ENCODE measurements at places on chromosomes 1 and 21.
A peak's percentile ranks its signal among the peaks of the same experiment; 100 is the strongest.

DNA sequence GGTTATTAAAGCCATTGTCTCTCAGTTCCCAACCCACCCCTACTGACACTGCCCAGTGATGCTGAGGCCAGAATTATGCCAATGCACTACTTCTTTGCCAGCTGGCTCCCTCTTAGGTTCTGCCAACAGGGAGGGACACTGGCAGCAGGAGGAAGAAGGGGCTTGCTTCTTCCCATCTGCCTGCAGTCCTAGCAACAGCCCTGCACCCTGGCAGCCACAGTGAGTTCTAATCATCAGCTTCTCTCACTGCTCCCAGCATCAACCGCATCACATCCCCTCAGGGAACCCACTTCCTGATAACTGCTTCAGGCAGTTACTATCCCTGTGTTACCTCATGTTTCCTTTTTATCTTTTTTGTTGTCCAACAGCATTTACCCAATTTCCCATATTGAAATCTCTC lies 86.2 kb downstream of the UBR4 start:
- DNase-seq = no peak

GRCh38 chr1:163071405-163072255 lies 2.5 kb downstream of the RGS4 start:
- DNase-seq = no peak

GRCh38 chr1:204286831-204287421 lies 72.8 kb downstream of the PLEKHA6 start:
- DNase-seq = no peak

GRCh38 chr1:230849451-230850224 lies 18.7 kb downstream of the C1orf198 start:
- DNase-seq = no peak

DNA sequence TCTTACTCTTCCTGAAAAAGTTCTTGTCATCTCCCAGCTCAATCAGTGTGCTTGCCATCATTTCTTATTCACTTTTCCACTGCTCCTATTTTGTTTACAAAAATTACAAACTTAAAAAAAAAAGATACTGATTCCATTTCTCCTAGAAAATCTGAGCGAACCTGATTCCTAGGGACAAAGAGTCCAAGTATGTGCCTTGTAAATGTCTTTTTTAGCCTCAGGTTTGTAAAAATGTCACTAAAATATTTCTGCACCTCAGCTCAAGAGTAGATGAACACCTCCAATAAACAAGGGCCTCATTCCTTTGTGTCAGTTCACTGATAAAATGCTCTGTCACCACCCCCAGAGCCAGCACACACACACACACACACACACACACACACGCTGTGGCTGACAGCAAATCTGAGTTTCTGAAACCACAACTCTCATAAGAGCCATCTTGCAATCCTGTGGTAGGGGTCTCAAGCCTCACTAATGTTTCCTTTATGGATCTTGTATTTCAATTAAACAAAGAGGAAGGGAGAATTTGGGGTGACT lies 299.2 kb downstream of the PBX1 start:
- no peak for DNase-seq

DNA sequence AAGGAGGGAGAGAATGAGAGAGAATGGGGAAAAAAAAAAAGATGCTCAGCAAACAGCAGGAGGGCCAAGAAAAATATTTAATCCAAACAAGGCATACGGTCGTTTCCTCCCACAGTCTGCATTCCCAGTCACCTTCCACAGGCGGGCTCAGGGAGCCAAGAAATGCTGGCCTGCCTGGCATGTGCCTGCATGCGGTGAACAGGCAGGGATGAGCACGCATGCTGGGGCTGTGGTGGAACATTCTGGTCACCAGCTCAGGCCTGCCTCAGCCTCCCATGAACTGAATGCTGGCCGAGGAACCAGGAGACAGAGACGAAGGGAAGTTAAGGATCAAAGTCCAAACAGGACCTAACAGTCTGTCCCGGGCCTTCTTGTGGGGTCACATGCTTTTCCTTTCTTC lies 335.3 kb downstream of the ASTN1 start:
- no peak for DNase-seq

DNA sequence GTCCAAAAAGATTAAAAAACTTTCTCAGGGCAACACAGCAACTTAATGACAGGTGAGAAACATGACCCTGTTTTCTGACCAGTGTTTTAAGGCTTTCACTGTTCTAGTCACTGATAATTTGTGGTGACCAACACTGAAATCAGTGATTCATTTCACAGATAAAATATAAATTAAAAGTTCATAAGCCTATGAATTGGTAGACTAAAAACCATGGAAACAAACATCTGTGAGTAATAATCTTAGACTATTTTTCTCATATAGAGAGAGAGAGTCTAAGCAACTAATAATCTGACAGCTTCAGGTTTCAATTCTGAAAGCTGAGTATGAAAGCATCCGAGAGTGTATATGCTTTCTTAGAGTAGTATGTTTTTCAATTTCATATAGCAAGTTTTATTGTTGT lies 536.9 kb downstream of the ADGRL2 start:
- no peak for DNase-seq

DNA sequence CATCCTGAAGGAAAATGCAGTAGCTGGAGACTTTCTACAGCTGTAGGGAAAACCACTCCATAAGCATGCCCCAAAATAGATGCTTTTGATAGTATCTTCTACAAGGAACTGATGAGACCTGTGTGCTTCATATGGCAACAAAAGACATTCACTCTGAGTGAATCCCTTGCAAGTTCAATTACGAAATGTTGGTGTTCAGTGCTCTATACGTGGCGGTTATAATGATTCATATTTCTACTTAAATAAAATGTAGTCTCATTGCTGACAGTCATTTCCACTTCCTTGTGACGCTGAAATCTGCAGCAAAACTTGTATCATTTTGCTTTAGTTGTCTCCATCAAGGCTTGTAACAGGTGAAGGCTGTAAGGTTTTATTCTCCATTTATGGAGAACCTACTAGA lies 20.6 kb downstream of the TOR1AIP2 start:
- DNase-seq = no peak

- no peak for DNase-seq
Measured at GRCh38 chr1:247824023-247824422, at the start of gene OR14A16. Gene OR14A16 (minus strand): TSS chr1:247824119. CDS start chr1:247815729, 8,390 bp downstream.

DNA sequence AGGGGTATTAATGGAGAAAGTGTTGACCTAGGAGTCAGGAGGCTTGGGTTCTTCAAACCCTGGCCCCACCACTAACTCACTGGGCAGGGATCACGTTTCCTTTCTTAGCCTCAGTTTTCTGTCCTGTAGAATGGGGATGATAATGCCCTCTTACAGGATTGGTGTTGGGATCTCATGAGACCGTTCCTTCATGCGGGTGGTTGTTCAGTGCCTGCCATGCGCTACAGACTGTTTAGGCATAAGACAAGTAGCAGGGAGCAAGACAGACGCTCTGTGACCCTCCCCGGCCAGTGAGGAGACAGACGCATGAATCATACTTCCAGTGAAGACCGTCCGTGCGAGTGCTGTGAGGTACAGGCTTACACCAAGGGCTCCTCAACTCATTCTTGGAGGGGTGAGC lies 81.7 kb downstream of the MAN1C1 start:
- DNase-seq = no peak

DNA sequence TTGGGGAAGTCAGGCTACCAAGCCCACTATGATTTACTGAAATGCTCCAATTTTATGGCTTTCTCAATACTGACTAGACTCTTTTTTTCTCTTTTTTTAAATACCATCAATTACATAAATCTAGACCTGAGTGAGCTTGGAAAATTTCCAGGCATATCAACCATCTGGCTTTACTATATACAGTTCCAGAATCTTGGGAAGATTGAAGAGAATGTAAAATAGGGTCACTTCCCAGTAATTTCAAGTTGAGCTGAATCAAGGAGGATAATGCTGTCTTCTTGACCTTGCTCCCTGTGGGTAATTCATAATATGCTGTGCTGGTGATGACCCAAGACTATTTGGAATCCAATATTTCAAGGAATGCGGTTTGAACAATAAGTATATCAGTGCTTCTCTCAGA lies 108.1 kb downstream of the MAP3K21 start:
- no peak for DNase-seq

DNA sequence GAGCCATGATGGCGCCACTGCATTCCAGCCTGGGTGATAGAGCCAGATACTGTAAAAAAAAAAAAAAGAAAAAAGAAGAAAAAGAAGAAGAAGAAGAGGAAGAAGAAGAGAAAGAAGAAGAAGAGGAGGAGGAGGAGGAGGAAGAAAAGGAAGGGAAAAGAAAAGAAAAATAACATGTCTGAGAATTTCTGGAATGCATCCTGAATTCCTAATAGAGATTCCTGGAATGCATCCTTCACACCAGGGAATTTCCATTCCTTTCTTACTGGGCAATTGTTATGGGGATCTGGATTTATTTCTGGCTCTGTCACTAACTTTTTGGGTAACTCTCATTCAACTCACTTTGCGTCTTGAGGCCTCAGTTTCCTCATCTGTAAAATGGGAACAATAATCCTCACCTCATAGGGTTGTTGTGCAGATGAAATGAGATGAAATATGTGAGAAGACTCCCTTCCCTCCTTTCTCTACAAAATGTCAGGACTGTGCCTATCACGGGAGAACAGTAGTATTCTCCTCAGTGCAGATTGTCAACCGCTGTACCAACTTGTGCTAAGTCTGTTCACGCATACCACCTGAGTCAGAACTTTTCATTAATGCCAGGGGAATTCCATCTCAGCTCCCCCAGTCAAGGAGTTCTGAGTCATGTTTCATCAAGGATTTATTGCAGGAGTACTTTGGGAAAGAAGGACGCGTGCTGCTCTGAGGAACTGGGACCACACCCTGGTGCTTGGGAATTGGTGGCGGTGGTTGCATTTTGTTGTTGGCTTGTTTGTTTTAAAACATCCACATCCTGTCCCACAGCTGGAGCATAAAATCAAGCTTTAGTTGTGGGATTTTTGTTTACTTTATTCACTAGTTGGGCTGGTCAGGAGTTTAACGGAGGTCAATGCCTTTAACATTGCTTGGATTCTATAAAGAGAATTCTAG lies 42.4 kb upstream of the ROR1 start:
- no peak for DNase-seq

- DNase-seq = no peak
Measured at GRCh38 chr1:115467196-115467595, 129.1 kb upstream of the NGF start.

- no peak for DNase-seq
Measured at GRCh38 chr1:102757363-102757762, 351.0 kb downstream of the COL11A1 start.

- DNase-seq = no peak
Measured at GRCh38 chr21:8998946-8999681, 1522.3 kb upstream of the TPTE start.

DNA sequence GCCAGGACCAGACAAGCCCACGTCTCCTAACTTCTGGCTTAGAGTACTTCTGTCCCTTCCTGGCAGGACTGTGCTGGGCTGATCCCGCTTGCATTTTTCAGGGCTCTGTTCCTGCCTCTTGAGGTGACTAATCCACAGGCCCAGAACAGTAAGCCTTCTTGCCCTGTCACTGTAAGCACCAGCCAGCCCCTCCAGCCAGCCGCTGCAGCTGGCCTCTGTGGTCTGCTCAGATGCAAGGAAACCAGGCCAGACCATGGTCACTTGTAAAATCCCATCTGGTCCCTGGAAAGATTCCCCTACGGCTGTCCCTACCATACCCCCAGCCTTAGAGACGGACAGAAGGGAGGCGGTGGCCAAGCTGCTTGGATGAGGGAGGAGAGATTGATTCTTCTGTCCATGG lies 74.2 kb downstream of the KIRREL1 start:
- no peak for DNase-seq

GRCh38 chr21:32884062-32884461 lies 112.5 kb upstream of the PAXBP1 start:
- DNase-seq = no peak

- peak; percentile 25 for DNase-seq
Measured at GRCh38 chr1:231931846-231932454, 305.4 kb downstream of the DISC1 start.

- DNase-seq = no peak
Measured at GRCh38 chr1:72006092-72006491, 276.2 kb downstream of the NEGR1 start.

- no peak for DNase-seq
Measured at GRCh38 chr1:4022715-4023114, 122.6 kb upstream of the C1orf174 start.

DNA sequence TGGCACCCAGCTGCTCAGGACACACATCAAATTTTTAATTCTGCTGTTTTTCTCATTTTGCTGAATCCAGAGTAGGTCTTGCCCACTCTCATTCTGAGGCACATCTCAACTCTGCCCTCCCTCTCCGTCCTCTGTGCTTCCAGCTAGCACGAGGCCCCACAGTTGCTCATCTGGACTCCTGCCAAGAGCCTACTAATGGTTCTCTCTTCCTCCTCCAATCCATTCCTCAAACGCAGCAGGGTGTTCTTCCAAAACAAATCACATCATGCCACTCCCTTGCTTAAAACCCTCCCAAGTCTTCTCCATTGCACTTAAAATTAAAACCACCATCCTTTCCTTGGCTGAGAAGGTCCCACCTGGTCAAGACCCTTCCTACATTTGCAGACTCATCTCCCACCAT lies 49.8 kb upstream of the SCAF4 start:
- no peak for DNase-seq

DNA sequence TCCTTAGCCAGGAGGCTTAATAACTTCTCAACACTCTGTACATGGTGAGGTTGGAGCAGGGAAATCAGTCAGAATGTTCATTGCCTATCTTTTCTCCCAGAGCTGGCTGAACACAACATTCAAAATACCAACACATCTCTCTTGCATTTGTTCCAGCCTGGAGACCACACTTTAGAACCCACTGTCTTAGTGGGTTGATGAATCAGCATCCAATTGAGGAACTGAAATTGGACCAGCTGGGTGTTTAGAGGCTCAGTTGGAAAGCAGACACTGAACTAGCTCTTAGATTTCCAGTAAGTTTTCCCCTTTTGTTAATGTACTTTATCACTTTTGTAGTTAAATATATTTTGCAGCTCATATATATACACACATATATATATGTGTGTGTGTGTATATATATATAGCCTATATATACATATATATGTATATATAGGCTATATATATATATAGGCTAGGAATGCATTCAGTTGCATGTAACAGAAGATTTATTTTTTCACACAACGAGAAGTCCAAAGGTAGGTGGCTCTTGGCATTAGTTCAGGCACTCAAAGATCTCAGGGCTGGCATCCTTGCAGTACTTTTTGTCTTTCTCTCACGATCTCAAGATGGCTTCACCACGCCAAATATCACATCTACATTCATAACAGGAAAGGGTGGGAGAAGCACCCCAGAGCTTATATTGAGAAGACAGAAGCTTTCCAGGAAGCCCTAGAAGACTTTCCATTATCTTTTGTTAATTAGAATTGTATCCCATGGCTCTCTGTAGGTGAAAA lies 35.0 kb upstream of the HUNK start:
- DNase-seq = no peak

DNA sequence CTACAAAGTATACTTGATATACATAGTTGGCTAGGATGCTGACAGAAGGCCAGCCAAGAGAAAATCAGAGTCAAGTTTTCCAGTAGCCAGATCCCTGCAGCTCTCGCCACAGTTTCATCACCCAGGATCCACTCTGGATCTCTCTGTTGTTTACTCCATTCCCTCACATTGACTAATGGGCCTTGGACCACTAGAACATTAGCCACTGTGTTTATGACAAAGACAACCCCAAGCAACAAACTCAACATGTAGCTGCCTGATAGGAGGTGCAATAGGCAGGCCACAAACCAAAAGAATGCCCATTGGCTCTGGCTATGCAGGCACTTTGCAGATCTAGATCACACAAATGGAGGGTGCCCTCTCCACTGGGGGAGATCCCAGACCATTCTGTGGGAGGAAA lies 44.2 kb downstream of the ARHGEF11 start:
- DNase-seq = no peak

GRCh38 chr1:191693797-191694196 lies 464.5 kb upstream of the RGS18 start:
- no peak for DNase-seq

All from stimulated activated CD8-positive, alpha-beta memory T cell treated with anti-CD3 and anti-CD28 coated beads, Interleukin-15, amount 100 ng/mL, for 24 hours (primary cell).